ENCODE measurements at places on chromosomes 3 and 15.

- DNase-seq = no peak
Observed at GRCh38 chr3:177776661-177777101, 579.4 kb upstream of the TBL1XR1 start.

DNA sequence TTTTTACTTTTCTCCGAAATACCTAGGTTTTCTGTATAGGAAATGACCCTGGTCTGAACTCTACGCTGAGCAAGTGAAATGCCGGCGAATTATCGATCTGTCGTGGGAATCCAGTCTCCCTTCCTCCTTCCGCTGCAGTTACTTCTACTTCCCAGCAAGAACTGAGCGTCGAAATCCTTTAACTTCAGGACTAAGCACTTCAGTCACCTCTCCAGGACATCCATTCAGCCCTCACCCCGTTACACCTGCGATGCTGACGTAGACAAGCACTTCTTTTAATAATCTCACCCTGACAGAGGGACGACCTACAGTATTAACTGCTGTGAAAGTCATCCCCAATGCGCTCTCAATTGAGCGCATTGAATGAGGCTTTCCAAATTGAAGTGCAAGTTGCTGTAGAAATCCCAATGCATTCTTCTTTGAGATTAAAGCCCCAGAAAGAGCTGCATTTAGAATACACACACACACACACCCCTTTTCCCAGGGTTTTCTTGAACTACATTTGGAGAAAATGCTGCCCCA is 1.3 kb downstream of the TOP2B start:
- DNase-seq = no peak

GRCh38 chr15:63341898-63342297 is 39.7 kb downstream of the CA12 start:
- no peak for DNase-seq

DNA sequence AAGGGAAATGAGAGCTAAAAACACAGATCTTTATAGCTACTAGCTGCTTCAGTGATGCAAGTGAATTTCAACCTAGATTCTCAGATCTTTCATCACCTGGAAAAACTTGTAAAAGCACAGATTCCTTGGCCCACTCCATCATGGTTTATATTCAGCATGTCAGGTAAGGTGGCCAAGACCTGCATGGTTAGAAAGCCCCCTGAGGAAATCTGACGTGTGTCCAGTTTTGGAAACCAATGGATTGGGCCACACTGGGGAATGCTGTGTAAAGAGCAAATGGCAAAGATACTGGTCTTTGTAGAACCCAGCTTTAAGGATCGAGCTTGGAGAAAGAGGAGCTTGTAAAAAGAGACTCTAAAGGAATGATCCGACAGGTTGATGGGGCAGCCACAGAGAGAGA is 397.0 kb upstream of the ARRDC4 start:
- no peak for DNase-seq

GRCh38 chr3:112786002-112786590 is 60.6 kb downstream of the CD200R1L start:
- DNase-seq = no peak

GRCh38 chr3:125289429-125289981 is 77.0 kb upstream of the SLC12A8 start:
- DNase-seq = no peak

Data from breast epithelium (tissue), 4 donors.